Spinal cord (tissue), 10 donors: ENCODE measurements at places on chromosomes 5 and 9. TPM values are rescaled to one million over a fixed set of nuclear protein-coding genes. Genes with fewer than 3 reads are reported as not detected.

Gene FASTKD3
- 17.0 TPM for total RNA-seq

Gene CD72
- total RNA-seq, result 1.7 TPM

Gene ZNF346
- 36.4 TPM for total RNA-seq

Gene WDR31
- total RNA-seq, result 3.4 TPM

Gene KCNMB1
- 0.83 TPM for total RNA-seq

Gene INSL4
- not detected for total RNA-seq

Gene CMBL
- total RNA-seq, result 25.3 TPM

Gene ZNF79
- total RNA-seq, result 12.2 TPM

Gene CATSPER3
- total RNA-seq, result 0.79 TPM
